WERI-Rb-1 (cell line): ENCODE measurements at places on chromosomes 5 and 9.

- no peak for DNase-seq
Measured at GRCh38 chr5:124280079-124280478, 466.4 kb downstream of the ZNF608 start.

DNA sequence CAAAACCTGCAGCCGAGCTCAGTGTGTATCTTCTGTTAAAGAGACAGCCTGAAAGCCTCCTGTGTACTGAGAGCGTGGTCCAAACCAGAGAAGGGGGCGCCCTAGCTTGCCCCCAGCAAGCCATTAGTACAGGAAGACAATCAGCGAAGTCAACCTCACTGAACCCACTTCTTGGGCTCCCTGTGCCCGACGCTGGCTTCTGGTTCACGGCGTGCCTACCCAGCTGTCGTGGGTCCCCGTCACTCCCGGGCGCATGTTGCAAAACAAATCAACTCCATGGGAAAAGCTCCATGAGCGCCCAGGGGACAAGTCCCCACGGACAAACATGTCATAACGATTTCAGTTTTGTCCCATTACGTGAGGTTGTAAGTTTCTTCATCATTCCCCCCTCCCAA is 326.9 kb downstream of the SH3GL2 start:
- DNase-seq: no peak

- no peak for DNase-seq
Measured at GRCh38 chr5:40735609-40736008, 20.2 kb downstream of the TTC33 start.

- DNase-seq: no peak
Measured at GRCh38 chr5:176730815-176731475, 79.4 kb upstream of the UNC5A start.

DNA sequence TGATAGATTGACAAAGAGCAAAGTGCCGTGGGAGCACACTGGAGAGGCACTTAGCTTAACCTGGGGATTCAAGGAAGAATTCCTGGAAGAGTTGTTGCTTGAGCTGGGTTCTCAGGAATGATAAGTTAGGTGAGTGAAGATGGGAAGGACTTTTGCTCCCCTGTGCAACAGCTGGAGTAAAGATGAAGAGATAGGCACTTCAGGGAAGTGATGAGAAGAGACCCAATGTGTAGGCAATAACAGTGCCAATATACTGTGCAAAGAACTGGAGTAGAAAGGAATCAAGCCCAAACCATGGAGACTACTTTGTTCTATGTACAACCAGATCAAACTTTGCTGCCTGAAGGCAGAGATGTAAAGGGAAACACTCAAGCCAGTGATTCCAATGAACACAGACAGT is 92.2 kb downstream of the ADGRV1 start:
- no peak for DNase-seq

DNA sequence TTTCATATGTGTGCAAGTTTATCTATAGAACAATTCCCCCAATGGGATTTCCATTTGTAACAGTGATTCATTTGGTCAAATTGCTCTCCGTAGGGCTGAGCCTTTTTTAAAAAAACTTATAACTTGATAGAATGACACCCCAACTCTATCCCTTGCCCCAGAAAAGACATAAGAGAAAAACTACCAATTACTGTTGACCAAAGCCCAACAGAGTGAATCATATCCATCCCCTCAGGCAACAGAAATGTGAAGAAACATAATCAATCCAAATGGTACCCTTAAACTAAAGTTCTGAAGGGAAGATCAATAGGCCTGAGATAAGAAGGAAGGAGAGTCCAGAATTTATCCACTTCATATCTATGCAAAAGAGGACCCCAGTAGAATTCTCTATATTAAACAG is 17.8 kb downstream of the TICAM2 start:
- DNase-seq: no peak

GRCh38 chr9:129245276-129245675 is 67.2 kb upstream of the IER5L start:
- DNase-seq: no peak

GRCh38 chr5:51377151-51378060 is 5.8 kb upstream of the ISL1 start:
- DNase-seq: no peak

DNA sequence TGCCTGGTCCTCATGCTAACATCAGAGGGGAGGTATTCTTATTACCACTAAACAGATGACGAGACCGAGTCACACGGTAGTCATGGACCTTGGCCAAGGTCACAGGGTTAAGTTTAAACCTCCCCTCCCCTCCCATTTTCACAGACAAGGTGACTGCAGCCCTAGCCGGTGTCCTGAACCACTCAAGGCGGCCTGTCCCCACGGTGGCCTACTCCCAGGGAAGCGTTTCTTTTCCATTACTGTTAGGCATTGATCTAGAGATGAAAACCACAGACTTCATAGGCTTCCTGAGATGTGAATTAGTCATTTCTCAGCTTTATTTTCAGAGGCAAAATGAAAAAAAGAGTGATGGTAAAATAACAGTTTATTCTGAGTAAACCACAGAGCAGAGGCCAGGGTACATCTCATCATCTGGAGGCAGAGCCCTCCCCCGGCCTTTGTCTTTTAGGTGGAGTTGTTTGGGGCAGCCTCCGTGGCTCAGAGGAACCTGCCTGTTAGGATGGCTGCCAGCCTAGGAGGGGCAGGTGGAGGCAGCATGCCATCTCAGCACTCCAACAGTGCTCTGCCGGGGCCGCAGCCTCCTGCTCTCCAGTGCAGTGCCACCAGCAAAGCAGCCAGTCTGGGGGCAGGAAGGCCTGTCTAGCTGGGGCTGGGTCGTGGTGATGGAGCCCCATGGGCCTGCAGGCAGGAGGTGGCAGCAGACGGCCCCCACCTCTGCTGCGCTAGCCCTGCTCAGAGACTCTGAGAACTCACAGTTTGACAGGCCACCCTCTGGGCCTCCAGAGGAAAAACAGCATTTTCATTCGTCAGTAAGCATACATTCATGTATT is 71.2 kb downstream of the RAPGEF1 start:
- no peak for DNase-seq

DNA sequence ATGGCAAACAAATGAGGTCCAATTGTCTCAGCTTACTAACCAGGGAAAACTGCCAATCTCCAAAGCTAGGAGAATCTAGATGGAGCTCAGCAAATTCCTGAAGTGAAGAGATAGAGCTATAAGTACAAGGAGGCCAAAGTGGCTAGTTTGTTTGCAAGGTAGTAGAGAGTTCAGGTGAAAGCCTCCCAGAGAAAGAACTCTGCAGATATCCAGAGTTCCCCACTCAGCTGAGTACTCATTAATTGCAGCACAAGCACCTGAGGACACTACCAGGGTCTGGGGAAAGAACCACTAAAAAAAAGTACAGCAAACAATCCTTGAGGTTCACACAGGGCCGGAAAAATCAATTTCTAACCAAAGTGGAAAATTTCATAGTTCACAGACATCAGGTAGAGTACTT is 250.9 kb downstream of the TMEM232 start:
- no peak for DNase-seq

- DNase-seq: peak; percentile 42
Measured at GRCh38 chr9:130171226-130172148, 717 bp upstream of the NCS1 start.

- no peak for DNase-seq
Measured at GRCh38 chr5:107213025-107213424, 457.7 kb downstream of the EFNA5 start.

GRCh38 chr9:104808035-104808614 is 44.2 kb downstream of the NIPSNAP3B start:
- peak; percentile 60 for DNase-seq

- no peak for DNase-seq
Measured at GRCh38 chr9:16401701-16402100, 468.8 kb downstream of the BNC2 start.

GRCh38 chr5:158485047-158485446 is 614.7 kb downstream of the EBF1 start:
- no peak for DNase-seq

DNA sequence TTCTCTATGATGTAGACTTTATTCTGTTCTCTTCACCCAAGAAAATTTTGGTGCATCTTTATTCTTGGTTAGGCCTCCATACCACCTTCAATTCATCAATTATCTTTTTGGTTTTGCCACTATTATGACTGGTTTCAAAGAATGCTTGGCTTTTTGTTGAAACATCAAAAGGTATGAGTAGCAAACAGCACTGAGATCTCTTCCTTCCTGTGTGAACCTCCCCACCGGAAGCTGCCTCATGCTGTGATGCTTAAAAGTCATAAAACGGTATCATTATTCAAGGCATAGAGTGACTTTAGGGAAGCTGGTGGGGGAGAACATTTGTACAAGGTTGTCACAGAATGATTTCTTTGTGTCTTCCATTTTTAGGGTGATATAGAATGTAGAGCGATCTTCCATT is 70.6 kb downstream of the IQGAP2 start:
- no peak for DNase-seq

- DNase-seq: no peak
Measured at GRCh38 chr5:113194591-113194990, 218.0 kb downstream of the DCP2 start.

DNA sequence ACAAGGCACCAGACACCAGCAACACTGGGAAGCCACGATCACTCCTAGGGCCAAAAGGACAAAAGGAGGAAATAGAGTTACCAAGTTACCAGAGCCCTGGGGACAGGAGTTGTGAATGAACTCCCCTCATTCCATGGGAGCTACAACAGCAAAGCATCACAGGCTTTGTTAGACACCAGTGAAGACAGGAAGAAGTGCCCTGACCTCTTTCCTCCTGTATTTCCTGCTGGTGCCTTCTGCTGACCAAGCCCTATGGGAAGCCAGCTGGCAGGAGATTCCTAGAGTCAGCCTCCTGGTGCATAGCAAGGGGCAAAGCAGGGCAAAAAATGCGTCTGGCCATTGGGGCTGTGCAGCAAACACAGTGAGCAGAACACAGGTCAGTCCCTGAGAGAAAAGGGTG is 374.7 kb downstream of the ZSWIM6 start:
- DNase-seq: no peak

DNA sequence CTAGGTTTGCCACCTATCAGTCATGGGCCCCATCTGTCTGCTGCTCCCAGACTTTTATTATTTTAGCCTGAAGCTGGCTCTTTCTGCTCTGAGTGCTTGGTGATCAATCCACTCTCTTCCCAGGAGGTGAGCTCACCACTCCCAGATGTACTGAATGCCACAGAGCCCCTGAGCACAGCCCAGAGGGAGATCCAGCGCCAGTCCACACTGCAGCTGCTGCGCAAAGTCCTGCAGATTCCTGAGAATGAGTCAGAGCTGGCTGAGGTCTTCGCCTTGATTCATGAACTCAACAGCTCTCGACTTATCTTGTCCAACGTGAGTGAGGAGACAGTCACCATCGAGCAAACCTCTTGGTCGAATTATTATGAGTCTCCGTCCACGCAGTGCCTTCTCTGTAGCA is 36.0 kb downstream of the HMGXB3 start:
- no peak for DNase-seq

DNA sequence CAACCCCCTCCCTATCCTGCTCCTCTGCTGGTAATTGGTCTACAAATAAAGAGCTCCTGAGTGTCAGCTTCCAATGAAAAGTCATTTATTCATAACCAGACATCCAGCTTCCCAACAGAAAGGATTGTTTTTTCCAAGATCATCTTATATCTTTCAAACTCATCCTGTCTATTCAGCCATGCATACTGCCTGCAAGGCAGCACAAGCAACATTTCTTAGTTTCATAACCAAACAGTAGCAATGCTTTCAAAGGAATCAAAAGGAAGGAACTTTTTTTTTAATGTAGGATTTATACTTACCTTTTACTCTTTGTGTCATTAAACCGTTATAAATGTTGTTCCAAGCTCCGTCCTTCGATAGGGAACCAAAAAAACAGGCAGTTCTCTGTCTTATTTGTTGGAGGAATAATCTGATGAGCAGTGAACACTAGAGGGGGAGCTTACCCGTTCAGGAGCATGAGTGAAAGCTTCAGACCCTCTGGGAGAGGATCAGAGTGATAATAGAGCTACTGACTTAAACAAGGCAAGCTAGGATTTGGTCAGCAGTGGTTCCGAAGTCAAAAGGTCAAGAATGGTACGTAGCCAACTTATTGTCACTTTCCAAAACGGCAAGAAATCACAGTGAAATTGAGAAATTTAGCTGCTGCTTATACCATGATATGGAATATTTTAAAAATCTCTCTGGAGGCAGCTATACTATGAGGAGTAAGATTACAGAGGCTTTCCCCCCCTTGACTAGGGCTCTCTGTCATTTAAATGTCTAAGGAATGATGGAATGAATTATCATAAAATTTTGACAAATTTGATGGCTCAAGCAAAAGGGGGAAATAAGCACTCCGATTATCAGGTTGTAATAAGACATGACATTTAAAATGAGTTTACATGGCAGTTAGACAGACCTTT is 892.9 kb downstream of the NR2F1-AS1 start:
- peak; percentile 25 for DNase-seq

DNA sequence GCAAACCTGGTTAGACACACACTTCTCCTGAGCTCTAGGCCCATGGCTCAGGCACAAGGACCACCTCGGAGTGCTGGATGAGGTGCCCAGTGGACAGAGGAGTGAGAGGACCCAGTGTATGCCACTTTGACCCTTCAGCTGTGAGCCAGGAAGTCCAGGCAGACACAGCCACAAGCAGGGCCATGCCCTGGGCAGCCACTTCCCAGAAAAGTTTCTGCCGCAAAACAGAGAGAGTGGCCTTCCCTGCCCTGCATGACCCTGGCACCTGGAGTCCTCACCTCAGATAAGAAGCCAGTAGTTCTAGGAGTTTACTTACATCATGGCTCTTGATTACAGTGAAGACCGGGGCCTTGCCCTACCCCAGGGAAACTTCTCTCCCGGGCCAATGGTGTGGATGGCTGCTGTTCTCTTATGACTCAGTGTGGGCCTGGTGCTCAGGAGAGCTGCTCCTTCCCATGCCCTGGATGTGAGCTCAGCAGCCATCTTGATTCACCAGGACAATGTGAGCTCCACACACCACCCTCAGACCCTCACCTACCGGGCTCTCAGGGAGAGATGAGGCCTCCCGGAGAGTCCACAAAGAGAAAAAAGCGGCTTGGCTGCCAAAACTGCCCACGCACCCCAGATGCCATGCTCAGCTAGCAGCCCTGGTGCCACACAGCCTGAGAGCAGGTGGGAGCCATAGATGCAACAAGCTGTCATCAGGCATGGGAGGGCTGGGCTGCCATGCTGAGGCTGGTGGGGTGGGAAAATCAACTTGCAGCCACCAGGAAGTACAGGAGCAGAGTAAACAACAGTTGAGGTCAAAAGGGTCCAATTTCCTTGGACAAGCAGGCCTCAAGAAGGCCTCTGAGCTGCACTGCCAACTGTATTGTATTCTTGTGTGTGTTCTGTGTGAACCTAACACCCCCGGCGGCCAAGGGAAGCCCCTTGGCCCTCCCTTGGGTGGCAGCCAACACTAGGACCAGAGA is 11.7 kb upstream of the IRF1 start:
- no peak for DNase-seq

- no peak for DNase-seq
Measured at GRCh38 chr9:109914280-109915027, 134.5 kb downstream of the PALM2AKAP2 start.

DNA sequence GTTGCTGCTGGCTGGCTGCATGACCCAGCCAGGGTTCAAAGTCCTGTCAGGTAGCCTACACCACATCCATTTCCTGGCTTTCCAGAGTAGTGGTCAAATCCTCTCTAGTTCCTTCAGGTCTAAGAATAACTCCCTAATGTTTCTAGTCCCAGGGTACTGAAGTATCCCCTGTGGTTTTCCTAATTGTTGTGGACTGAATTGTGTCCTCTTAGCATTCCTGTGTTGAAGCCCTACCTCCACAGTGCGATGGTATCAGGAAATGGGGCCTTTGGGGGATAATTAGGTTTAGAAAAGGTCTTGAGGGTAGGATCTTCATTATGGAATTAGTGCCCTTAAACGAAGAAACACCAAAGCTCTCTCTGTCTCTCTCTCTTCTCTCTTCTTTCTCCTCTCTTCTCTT is 191.8 kb upstream of the CCNG1 start:
- DNase-seq: no peak

GRCh38 chr5:143106174-143106573 is 297.3 kb downstream of the NR3C1 start:
- DNase-seq: peak; percentile 68
